LoVo (cell line): ENCODE measurements at places on chromosomes 12 and 14.

DNA sequence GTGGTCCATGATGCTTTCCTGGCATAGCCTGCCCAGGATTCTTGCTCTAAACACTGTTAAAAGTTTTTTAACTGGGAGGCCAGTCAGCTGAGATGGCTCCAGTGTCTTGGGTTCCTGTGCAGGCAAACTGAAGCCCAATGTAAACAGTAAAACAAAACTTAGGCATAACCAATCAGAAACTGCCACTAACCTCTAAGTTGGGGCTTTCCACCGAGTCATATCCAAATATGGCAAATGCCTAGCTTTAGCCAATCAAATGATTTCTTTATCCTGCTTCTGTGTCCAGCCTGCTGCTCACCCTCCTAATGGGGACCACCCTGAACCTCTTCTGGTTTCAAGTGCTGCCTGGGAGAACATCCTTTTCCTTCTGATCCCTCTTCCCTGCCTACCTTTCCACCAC, 277.9 kb downstream of the EMP1 start:
- no peak for DNase-seq

DNA sequence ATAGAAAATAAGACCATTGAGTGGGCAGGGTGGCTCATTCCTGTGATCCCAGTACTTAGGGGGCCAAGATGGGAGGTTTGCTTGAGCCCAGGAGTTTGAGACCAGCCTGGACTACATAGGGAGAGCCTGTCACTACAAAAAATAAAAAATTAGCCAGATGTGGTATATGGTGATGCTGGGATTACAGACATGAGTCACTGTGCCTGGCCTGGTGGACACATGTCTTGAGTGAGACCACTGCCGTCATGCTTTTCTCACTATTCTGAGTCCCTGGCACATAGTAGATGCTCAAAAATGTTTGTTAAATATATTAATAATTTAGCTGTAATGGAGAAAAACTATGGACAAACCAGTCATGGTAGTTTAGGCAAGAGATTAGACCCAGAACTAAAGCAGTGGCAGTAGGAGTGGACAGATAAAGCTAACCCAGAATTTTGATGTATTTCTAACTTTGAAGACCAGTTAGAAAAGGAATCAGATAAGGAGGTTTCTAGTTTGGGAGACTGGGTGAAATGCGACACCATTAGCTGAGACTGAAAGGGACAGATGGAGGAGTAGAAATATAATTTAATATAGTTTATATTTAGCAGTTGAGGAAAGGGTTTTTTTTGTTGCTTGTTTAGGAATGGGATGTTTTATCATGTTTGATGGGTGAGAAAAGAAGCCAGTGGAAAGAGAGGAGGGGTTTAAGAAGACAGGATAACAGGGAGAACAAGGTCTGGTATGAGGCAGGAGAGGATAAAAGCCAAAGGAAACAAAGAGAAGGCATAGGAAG, 7.4 kb upstream of the PTGES3 start:
- no peak for DNase-seq

DNA sequence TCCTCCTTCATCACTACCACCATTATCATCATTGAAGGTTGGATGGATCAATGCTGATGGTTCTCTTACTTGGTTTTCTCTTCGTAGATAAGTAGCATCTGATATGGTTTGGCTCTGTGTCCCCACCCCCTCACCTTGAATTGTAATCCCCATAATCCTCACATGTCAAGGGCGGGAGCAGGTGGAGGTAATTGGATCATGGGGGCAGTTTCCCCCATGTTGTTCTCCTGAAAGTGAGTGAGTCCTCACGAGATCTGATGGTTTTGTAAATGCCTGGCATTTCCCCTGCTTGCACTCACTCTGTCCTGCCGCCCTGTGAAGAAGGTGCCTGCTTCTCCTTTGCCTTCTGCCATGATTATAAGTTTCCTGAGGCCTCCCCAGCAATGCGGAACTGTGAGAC, 172.4 kb upstream of the PWP1 start:
- DNase-seq = no peak

DNA sequence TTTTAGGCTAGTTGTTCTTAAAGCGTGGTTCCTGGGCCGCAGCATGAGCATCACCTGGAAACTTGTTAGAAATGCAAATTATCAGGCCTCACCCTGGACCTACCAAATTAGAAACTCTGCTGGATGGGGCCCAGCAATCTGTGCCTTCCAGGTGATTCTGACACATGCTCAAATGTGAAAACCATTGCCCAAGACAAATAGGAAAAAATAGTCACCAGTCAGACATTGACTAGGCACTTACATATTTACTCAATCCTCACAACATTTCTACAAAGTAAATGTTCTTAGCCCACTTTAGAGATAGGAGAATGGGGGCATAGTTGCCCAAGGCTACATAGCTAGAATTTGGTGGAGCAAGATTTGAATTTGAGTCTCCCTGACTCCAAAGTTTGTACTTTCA, 3.3 kb downstream of the CELA1 start:
- no peak for DNase-seq

- no peak for DNase-seq
These were observed 26.9 kb upstream of the RXYLT1 start for GRCh38 chr12:63752841-63753240.

GRCh38 chr12:19893514-19893913, 454.2 kb downstream of the AEBP2 start:
- peak; percentile 33 for DNase-seq

- DNase-seq = peak; percentile 69
These were observed at the start of gene FLVCR2 for GRCh38 chr14:75578102-75578785. Gene FLVCR2, plus strand, starts transcription at chr14:75578620. Its CDS starts 353 bp downstream, at chr14:75578973.

DNA sequence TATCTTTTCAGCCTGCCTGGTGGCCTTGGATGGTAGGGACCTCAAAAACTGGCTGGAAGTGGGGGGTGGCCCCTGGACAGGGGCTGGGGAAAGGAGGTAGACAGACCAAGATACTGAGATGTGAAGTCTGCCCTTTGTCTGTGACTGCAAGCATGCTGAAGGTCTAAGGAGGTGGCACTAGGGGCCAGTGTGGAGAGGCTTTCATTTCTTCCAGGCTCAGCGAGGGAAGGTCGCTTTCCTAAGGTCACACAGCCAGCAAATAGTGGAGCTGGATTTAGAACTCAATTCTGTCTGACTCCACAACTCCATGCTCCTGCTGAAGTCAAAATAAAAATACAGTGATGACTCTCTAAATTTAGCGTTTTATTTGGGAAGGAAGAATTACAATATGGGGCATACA, 11.3 kb upstream of the PLBD2 start:
- no peak for DNase-seq

DNA sequence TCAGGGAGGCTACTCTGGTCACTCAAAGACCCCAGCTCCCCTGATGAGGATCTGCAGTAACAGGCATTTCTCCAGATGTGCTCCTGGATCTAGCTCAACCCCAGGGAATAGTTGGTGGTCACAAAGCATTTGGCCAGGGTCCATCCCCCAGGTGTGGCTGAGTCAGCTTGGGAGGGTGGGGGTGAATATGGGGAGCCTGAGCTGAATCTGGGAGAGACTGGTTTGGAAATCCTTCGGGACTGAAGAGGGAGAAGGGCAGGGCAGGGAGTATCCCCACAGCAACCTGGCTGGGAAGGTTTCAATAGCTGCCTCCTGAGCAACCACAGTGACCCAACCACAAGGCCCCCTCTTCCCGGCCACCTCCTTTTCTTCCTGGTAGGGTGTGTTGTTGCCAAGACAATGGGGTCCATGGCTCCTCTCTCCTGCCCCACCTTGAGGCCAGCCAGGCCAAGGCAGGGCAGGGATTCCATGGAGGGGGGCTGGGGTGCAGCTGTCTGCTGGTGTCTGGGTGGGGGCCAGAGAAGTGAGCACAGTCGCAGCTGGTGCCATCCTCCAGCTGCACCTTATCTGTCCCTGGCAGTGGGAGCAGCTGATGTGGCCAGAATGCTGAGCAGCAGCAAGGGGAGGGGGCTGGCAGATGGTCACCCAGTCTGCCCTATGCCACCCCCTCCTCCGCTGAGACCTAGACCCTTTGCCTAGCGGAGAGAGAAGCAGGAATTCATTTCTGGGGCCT, 5.5 kb downstream of the ASIC1 start:
- no peak for DNase-seq

GRCh38 chr14:68312300-68312699, 480.6 kb downstream of the ZFP36L1 start:
- DNase-seq = no peak

GRCh38 chr12:67152451-67152850, 116.7 kb upstream of the CAND1 start:
- DNase-seq = no peak

GRCh38 chr12:68290126-68290525, 36.7 kb upstream of the IL22 start:
- DNase-seq = no peak

DNA sequence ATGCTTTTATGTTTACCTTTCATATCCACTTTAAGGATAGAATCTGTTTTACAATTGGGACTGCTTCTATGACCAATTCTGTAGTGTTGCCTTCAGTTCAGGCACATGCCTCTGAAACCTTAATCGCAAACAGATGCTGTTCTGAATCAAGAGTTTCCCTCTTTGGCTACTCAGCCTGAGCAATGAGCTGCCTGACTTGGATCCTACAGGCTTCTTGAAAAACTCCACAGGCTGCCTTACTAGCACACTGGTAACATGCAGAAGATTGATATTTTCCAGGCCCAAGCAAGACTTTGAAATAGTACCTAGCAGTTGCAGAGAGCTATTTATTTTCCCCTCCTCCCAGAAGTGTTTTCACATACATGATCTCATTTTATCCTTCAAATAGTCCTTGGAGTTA, 34.8 kb upstream of the PMCH start:
- DNase-seq = no peak

GRCh38 chr14:104657563-104658324, 31.7 kb upstream of the INF2 start:
- no peak for DNase-seq
